Fibroblast of skin of abdomen (primary cell): ENCODE measurements at places on chromosomes 4 and X.

DNA sequence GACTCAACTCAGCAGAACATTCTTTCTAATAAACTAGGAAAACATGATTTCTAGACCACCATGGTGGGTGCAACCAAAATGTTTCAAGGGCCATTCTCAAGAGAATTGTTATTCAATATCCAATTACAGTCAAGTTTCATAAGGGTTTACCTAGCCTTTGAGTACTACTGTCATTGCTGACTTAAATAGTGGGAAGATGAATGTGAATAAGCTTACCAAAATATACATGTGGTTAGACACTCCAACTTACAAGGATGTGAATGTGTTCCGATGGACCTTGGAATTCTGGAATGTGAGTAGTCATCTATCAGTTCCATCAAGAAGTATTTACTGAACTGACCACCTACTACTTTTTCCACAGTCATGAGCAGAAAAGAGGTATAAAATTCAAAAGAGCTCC, 16.9 kb downstream of the SH3RF1 start:
- peak; percentile 94 for DNase-seq

DNA sequence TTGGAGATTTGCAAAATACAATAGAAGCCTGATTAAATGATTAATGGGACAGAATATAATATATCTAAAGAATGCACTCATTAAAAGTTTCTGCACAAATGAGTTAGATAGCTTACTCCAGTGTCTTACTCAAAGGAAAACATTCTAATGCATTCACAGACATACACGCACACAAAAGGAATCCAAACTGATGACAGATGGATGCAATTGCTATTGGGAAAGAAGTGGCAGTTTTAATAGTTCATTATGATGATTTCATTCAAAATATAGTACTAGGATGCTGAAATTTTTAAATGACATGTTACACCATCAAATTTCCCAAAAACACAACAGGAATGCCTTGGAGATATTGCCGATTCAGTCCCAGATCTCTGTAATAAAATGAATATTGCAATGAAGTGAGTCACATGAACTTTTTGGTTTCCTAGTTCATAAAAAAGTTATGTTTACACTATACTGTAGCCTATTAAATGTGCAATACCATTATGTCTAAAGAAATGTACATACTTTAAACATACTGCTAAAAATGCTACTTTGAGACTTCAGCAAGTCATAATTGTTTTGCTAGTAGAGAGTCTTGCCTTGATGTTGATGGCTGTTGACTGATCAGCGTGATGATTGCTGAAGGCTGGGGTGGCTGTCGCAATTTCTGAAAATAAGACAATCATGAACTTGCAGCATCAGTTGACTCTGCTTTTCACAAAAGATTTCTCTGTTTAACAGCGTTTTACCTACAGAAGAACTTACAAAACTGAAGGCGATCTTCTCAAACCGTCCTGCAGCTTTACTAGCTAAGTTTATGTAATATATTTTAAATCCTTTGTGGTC, 45.6 kb downstream of the BBS12 start:
- peak; percentile 98 for DNase-seq

GRCh38 chrX:107701493-107702121, 73.3 kb downstream of the PRPS1 start:
- DNase-seq: no peak

- DNase-seq: peak; percentile 10
Observed at GRCh38 chrX:132068405-132068804, 45.3 kb downstream of the STK26 start.

DNA sequence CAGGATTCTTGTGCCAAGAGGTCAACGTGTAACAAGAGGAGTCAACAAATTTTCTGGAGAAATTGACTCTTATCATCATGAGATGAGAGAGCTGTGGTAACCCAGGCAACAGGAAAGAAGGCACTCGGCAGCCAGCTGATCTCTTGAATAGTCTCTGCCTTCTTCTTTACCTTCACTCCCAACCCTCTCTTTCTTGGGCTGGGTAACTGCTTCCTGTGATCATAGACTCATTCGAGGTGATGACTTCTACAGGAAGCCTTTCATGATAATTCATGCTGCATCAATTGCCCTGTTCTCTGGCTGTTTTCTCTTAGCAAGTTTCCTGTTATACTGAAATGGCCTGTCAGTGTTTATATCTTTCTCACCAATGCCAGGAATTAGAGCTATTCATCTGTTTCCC, 70.8 kb upstream of the FSTL5 start:
- DNase-seq: no peak

- DNase-seq: no peak
Observed at GRCh38 chrX:35439034-35439660, 359.0 kb upstream of the MAGEB16 start.

- DNase-seq: no peak
Observed at GRCh38 chr4:89245459-89245858, 62.1 kb downstream of the GPRIN3 start.

DNA sequence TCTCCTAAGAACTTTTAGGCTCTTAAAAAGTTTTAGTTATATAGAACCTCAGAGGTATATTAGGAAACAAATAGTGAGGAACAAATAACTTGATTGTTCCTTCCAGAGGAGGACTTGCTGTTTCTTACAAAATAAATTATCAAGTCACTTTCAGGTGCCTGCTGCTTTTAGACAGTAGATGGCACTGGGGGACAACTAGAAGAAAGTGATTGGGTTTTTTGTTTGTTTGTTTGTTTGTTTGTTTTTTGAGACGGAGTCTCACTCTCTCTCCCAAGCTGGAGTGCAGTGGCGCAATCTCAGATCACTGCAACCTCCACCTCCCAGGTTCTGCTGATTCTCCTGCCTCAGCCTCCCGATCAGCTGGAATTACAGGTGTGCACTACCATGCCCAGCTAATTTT, 35.4 kb upstream of the CDKL5 start:
- no peak for DNase-seq

DNA sequence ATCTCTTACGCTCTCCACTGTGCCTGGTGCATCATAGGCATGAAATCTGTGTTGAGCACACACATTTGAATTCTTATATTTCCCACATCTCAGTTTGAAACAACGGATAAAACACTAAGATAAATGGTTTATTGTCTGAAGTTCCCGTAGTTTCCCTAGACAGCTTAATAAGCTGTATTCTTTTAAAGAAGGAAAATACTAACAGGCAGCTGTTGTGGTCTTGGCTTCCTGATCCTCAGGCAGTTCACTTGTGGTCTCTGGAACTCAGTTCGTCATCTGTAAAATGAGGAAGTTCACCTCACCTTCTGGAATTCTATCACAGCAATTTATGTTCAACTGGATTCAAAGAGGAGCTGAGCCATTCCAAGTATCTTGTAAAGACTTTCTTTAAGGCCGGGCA, 1805.6 kb upstream of the TENM3 start:
- peak; percentile 33 for DNase-seq

GRCh38 chr4:35771571-35771970, 472.7 kb downstream of the ARAP2 start:
- peak; percentile 73 for DNase-seq

- no peak for DNase-seq
Observed at GRCh38 chrX:51836823-51837222, 56.6 kb upstream of the MAGED1 start.

DNA sequence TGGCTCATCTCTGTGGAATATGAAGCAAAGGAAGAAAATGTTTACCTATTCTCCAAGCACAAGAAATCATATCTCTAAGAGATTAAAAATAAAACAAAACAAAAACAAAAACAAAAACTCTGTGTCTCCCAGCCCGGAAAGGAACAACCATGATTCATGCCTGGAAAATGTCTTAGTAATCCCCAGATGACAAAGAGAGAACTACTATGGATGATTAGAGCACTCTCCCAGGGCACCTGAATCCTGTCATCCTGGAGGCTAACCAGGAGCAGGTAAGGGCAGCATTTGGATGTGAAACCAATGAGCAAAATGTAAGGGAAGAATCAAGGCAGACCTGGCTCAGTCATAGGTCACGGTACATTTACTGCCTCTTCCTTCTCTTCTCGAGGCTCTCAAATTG, 1.7 kb upstream of the AKAP4 start:
- DNase-seq: no peak

DNA sequence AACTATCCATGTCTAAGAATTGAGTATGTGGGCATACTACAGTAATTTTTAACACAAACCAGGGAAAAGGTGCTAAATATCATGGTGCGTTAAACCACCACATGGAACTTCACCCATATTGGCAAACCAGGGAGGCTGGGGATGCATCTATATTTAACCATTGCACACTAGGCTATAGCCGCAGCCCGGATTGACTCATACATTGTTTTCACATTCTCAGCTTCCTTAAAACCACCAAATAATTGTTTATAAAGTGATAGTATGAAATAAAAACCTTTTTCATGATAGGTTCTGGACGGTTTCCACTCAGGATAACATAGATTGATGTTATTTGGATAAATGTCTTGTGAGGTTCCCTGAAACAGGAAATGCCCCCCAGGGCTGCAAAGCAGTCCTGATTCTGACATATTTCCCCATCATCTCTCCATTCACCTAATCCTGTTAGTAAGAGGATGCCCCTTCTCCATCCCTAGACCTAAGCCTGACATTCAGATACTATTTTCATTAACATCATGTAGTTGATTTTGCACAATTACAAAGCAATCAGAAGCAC, 7.9 kb downstream of the COL25A1 start:
- peak; percentile 63 for DNase-seq

DNA sequence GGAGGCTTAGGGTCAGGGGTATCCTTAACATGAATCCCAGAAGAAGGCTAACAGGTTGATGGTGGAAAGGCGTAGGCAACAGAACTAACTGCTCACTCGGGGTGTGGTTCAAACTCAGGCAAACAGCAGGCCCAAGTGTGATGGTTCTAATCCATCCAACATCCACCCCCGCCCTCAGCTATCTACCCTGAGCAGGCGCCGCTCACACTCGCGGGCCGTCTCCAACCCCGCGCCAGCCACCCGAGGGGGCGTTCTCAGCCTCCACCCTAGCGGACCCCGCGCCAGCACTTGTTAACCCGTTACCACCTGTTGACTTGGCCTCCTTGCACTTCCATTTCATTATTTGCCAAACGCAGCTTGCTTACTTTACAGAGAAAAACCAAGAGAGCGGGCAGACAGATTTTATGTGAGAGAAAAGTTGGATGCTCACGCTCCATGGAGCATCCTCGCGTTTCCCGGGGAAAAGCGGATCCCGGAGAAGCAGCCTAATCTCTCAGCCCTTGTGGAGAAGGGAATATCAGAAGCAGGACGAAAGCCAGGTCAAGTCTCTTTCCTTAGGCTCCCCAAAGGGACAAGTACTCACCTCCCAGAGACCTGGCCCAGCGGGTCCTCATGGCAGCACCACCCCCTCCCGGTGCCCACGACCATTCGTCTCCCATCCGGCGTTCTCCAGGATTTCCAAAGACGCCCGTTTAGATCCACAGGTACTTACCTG, 773 bp downstream of the SNCA start:
- no peak for DNase-seq

GRCh38 chr4:1360423-1361283, 13.6 kb downstream of the UVSSA start:
- peak; percentile 67 for DNase-seq

DNA sequence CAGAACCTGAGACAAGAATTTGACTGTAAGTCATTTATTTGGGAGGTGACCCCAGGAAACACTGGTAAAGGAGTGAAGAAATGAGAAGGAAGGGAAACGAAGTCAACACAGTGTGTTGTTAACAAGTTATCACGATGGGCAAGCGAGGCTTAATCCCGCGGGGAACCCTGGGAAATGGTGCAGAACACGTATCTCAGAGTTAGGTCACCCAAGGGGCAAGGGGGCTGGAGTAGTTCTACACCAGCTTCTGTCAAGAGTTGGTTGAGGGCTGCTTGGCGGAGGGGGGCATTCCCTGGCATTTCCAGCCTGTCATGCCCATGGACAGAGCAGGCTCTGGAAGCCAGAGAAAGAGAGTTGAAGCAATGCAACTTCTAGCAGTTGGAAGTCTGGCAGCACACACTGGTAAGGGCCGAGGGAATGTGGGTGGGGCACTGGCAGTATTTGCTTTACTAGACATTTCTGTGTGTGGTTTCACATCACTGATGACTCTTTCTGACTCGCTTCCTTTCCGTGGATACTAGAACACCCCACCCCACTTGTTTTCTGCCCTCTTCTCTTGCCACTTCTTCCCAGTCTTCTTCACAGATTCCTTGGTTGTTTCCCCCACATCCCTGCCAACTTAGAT, 52.2 kb upstream of the ADGRG2 start:
- DNase-seq: peak; percentile 57

- DNase-seq: no peak
Observed at GRCh38 chr4:155590796-155591585, 75.7 kb upstream of the GUCY1A1 start.

- DNase-seq: no peak
Observed at GRCh38 chr4:37517326-37517725, 168.8 kb downstream of the RELL1 start.

- DNase-seq: peak; percentile 2
Observed at GRCh38 chr4:61741327-61742096, 541.4 kb downstream of the ADGRL3 start.

GRCh38 chrX:147891896-147892295, 19.8 kb upstream of the FMR1 start:
- DNase-seq: peak; percentile 8

GRCh38 chr4:82268050-82268825, 105.6 kb downstream of the HNRNPD start:
- DNase-seq: peak; percentile 43

- peak; percentile 26 for DNase-seq
Observed at GRCh38 chrX:106168107-106168506, at the start of gene PWWP3B. PWWP3B (plus strand) TSS chrX:106168305; CDS start chrX:106205433, 37,128 bp downstream.

- no peak for DNase-seq
Observed at GRCh38 chrX:46040001-46040400, 505.2 kb downstream of the ZNF674 start.

GRCh38 chr4:173525118-173526011, 4.7 kb downstream of the HAND2 start:
- DNase-seq: peak; percentile 36

DNA sequence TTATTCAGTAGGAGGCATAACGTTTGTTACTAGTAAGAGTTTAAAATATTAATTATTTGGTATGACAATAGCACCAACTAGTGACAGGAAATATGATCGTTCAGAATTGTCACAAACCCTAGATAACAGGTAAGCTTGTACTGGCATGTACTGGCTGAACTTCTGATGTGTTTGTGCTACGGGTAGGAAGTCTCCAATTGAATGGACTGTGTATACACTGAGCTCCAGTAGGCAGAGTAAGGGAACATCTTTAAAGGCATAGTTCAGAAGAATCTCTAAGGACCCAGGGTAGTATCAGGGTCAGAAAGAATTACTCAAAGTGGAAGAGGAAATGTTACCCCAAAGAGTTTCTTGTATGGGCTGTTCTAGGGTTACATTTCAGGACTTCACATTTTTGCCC, 230.4 kb downstream of the EDA2R start:
- no peak for DNase-seq

DNA sequence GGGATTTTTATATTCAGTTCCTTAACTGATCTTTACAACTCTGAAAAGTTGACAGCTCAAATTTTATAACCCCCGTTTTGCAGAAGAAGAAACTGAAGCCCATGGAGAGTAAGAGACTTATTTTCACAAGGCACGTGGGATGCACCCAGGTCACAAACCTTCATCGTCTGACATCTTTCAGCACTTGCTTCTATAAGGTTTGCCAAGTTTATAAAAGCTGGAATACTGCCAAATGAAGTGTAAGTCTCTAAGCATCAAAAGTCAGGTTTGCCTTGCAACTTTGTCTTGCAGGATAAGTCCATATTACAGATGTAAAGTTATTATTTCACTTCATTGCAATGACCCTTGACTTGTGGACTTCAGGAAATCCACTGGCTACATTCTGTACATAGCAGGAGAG, 6.3 kb upstream of the KCNIP4 start:
- no peak for DNase-seq
